ENCODE measurements at places on chromosomes 11 and 22.

GRCh38 chr11:17206463-17206862 is 1.3 kb downstream of the PIK3C2A start:
- peak overlapping the region; percentile 95 for H3K4me3 ChIP-seq
- peaks cover 9% of the 10 kb centered on the region for H3K36me3 ChIP-seq
- no peak overlapping the region for H3K27ac ChIP-seq
- no peaks in the 10 kb centered on the region for H3K27me3 ChIP-seq
- no peak for DNase-seq
- peaks cover 27% of the 10 kb centered on the region for H3K4me1 ChIP-seq

- no peaks in the 10 kb centered on the region for H3K27me3 ChIP-seq
- DNase-seq: no peak
- H3K36me3 ChIP-seq: no peaks in the 10 kb centered on the region
- H3K4me1 ChIP-seq: peaks cover 19% of the 10 kb centered on the region
- no peak overlapping the region for H3K4me3 ChIP-seq
These were observed 5.0 kb downstream of the BSCL2 start for GRCh38 chr11:62702246-62702645.

DNA sequence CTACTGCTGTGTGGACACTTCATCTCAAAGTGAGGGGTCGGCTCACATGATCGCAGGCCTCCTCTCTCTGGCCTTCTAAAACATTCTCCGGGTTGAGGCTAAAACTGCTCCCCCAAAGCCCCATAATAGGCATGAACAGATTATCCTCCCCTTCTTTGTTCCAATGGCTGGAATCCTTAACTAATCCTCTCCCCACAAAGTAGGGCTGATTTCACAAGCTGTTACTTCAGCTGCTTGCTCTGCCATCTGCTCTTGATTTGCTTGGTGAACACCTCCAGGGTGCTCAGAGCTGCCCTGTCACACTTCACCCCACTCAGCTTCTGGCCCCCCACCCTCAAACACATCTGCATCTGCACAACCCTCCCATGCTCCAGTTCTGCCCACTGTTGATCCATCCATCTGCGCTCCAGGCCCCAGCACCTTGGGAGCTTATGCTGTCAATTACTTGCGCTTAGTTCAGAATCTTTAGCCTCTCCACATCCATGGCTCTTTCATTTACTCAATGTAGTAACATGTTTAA is 173.1 kb upstream of the API5 start:
- DNase-seq: no peak
- H3K27ac ChIP-seq: no peak overlapping the region
- no peaks in the 10 kb centered on the region for H3K36me3 ChIP-seq
- no peaks in the 10 kb centered on the region for H3K4me1 ChIP-seq
- H3K27me3 ChIP-seq: no peaks in the 10 kb centered on the region

DNA sequence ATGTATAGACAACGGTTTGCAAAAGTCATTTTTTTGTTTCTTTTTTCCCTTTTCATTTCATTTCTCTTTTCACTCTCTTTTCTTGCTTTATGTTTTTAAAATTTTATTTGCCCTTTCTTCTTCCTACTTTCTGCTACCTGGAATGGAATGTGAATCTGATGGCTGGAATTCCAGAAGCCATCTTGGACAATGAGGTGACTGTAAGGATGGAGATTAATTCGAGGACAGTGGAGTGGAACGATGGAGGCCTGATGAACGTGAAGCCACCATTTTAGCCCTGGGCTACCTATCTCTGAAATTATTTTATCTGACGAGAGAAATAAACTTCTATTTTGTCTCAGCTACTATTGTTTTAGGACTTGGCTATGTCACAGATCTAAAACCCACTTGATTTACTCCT is 2.8 kb upstream of the POLA2 start:
- no peak overlapping the region for H3K27ac ChIP-seq
- H3K27me3 ChIP-seq: no peaks in the 10 kb centered on the region
- no peak for DNase-seq
- H3K4me3 ChIP-seq: no peak overlapping the region
- peaks cover 31% of the 10 kb centered on the region for H3K4me1 ChIP-seq

DNA sequence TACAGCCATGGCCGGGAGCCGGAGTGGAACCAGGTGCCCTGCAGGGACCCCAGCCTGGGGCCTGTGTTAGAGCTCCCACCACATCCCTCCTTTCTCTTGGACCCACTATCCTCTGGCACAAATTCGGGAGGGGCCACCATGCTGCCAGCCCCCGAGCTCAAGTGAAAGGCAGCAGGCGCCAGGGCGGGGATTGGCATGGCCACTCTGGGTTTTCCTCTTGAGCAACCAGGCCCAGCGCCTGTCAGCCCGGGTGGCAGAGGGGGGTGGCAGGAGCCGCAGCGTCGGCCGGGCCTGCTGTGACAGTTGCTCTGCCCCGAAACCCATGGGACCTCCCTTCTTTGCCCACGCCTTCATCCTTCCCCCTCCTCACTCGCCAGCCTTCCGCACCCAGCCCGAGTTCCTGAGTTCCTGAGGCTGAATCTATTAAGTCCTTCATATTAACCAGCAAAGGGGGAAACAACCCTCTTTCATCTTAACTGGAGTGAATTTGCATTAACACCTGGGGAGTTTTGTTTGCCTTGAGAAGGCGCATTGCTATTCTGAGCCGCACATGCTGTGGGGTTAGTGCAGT is 16.8 kb upstream of the CABP7 start:
- no peak for DNase-seq
- H3K36me3 ChIP-seq: no peaks in the 10 kb centered on the region
- no peak overlapping the region for H3K4me3 ChIP-seq
- H3K27me3 ChIP-seq: peaks cover 8% of the 10 kb centered on the region

DNA sequence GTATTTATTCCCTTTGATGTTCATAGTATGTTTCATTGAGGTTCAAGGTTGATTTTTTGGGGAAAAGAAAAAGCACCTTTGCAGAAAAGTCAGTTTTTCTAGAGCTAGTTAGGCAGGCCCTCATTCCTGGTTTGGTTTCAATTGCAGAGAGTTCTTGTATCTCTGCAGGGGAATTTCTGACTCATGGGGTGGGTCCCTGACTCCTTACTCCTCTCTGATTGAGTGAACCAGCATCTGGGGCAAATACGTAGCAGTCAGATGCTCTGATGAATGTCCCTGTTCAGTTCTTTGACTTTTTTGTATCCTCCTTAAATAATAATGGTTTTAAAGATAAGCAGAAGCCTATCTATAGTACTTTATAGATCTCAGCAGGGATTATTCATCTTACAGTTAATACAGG is 7.7 kb upstream of the NCR3LG1 start:
- DNase-seq: no peak
- H3K36me3 ChIP-seq: no peaks in the 10 kb centered on the region
- H3K4me3 ChIP-seq: no peak overlapping the region
- no peak overlapping the region for H3K27ac ChIP-seq
- H3K4me1 ChIP-seq: no peaks in the 10 kb centered on the region

DNA sequence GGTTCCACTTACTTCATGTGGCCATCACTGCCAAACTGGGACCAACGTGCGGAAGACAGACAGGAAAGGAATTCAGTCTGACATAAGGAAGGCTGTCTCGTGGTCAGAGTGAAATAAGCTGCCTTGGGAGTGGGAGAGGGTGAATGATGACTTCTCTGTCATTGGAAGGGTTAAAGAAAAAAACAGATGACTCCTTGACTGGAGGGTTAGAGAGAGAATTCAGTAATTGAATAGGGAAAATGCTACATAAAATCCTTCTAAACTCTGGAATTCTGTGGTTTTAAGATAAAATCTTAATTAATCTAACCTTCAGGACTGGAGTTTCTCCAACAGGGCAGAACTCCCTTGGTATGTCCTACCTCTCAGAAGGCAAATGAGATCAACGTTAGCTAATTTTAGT is 33.8 kb downstream of the RAB30 start:
- no peak for DNase-seq
- H3K4me3 ChIP-seq: no peak overlapping the region
- no peaks in the 10 kb centered on the region for H3K36me3 ChIP-seq
- H3K27ac ChIP-seq: no peak overlapping the region
- H3K27me3 ChIP-seq: no peaks in the 10 kb centered on the region

DNA sequence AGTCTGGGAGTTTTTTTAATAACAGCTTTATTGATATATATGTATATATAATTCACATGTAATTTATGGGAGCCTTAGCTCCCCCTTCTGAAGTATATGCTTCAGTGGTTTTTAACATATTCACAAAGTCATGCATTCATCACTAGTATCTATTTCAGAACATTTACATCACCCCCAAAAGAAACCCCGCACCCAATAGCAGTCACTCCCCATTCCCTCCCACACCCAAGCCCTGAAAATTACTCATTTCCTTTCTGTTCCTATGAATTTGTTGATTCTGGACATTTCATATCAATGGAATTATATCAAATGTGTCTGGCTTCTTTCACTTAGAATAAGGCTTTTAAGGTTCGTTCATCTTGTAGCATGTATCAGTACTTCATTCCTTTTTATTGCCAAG is 35.6 kb upstream of the SYT7 start:
- peaks cover 2% of the 10 kb centered on the region for H3K27me3 ChIP-seq
- H3K4me1 ChIP-seq: no peaks in the 10 kb centered on the region
- H3K27ac ChIP-seq: no peak overlapping the region
- no peaks in the 10 kb centered on the region for H3K36me3 ChIP-seq
- H3K4me3 ChIP-seq: no peak overlapping the region

- no peak for DNase-seq
- no peaks in the 10 kb centered on the region for H3K27me3 ChIP-seq
These were observed 77.8 kb downstream of the C11orf91 start for GRCh38 chr11:33622806-33623205.

DNA sequence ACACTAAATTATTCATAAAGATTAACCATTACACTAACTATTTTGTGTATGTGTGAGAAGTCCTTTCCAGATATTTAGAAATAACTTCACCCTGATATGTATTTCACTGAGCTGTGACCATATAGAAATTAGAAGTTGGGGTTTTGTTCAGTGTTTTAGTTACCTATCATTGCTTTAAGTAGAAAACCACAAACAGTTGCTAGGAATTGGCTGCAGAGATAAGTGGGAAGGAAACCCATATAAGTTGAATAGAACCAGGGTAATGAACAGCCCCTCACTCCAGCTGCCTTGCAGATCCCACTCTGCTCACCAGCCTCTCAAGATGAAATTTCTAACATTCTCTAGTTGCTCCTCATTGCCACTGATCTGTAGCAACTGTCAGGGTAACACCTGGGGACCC is 10.3 kb downstream of the SRSF8 start:
- H3K27me3 ChIP-seq: no peaks in the 10 kb centered on the region
- H3K36me3 ChIP-seq: no peaks in the 10 kb centered on the region
- H3K4me1 ChIP-seq: no peaks in the 10 kb centered on the region
- no peak overlapping the region for H3K4me3 ChIP-seq

GRCh38 chr11:31199378-31199777 is 170.2 kb downstream of the DCDC1 start:
- H3K27ac ChIP-seq: no peak overlapping the region
- no peaks in the 10 kb centered on the region for H3K4me1 ChIP-seq
- no peak for DNase-seq

DNA sequence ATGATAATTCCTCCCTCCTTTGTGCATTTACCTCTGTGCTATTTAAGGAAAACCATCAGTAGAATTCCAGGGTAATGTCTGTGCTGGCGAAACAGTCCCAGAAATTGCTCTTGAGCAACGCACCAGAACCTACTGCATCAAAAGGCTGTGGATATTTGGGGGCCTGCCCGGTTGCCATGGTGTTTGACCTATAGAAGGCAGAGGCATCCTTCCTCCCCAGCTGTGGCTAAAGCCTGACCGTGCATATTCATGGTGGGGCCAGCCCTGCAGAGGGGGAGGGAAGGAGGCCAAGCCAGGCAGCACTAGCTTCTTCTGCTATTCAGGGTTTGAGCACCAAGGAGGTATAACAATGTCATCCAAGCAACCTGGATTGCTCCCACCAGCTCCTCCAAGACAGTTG is 215.0 kb upstream of the E2F8 start:
- peaks cover 4% of the 10 kb centered on the region for H3K27me3 ChIP-seq
- no peak for DNase-seq
- no peak overlapping the region for H3K27ac ChIP-seq
- no peaks in the 10 kb centered on the region for H3K36me3 ChIP-seq

DNA sequence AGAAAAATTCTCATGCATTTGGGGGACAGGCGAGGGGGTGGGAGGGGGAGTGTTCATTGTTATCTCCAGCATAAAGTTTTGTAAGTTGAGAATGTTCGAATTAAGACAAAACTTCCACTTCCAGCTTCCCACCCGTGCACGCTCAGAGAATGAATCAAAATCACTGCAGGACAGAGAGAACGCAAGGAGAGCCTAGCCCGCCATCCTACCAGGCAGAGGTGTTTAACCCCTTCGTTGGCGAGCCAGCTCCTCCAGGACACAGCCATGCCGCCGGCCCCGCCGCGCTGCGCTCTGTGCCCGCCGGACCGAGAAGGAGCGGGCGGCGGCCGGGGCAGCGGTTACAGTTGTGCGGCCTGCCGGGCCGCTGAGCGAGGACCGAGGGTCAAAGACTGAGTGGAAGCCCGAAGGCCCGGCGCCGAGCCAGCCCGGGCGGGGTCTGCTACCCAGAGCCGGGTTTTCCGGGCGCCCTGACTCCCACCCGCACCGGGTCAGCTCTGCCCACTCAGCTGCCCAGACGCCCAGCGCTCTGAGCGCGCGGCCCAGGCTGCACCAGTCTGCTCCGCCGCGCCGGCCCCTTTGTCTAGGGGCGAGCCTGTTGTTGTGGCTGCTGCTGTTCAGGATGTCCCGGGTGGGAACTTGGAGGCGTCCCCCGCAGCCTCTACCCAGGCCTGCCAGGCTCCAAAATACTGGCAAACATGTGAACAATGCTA is at the start of gene NOX4:
Gene NOX4, minus strand, starts transcription at position 395 of the 710 bp plus-strand sequence. Its CDS starts 129 bp downstream, at position 266.
- DNase-seq: no peak
- no peak within 1 kb of the TSS for H3K4me3 ChIP-seq
- H3K27me3 ChIP-seq: no peaks in the 10 kb centered on the region
- no peaks in the 10 kb centered on the region for H3K36me3 ChIP-seq
- no peaks in the 10 kb centered on the region for H3K4me1 ChIP-seq

GRCh38 chr11:9747828-9748227 is 84.0 kb downstream of the SWAP70 start:
- no peak overlapping the region for H3K27ac ChIP-seq
- DNase-seq: no peak
- no peaks in the 10 kb centered on the region for H3K27me3 ChIP-seq
- H3K4me1 ChIP-seq: peaks cover 3% of the 10 kb centered on the region

- no peak overlapping the region for H3K27ac ChIP-seq
- no peak overlapping the region for H3K4me3 ChIP-seq
- no peaks in the 10 kb centered on the region for H3K4me1 ChIP-seq
- no peak for DNase-seq
- H3K36me3 ChIP-seq: peaks cover under 1% of the 10 kb centered on the region
- H3K27me3 ChIP-seq: no peaks in the 10 kb centered on the region
These were observed 13.2 kb downstream of the ZNF70 start for GRCh38 chr22:23737696-23738095.

- no peaks in the 10 kb centered on the region for H3K27me3 ChIP-seq
- H3K27ac ChIP-seq: no peak overlapping the region
- H3K4me3 ChIP-seq: no peak overlapping the region
- no peaks in the 10 kb centered on the region for H3K4me1 ChIP-seq
These were observed 932 bp downstream of the IRAG1 start for GRCh38 chr11:10692531-10693115.

DNA sequence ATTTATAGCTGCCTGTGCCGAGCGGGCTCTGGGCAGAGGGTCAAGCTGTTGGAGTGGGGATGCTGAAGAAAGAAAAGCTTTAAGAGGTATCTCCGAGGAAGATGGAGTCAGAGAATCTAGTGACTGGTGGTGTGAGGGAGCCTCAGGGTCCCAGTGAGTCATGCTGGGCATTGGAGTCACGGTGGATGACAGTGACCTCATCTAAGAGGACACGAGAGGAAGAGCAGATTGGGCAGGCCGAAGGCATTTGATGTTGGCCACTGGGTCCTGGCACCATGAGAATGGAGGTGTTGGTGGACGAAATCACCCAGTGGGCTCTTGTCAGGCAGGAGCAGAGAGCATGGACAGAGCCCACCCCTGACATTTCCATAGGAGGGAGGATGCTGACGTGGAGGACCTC is 68.4 kb downstream of the TBC1D22A start:
- peaks cover 15% of the 10 kb centered on the region for H3K36me3 ChIP-seq
- no peak overlapping the region for H3K4me3 ChIP-seq
- H3K4me1 ChIP-seq: no peaks in the 10 kb centered on the region
- no peaks in the 10 kb centered on the region for H3K27me3 ChIP-seq
- no peak for DNase-seq
